ENCODE measurements at places on chromosomes 2 and 18. TPM values are rescaled to one million over a fixed set of nuclear protein-coding genes. Genes with fewer than 3 reads are reported as not detected.

DNA sequence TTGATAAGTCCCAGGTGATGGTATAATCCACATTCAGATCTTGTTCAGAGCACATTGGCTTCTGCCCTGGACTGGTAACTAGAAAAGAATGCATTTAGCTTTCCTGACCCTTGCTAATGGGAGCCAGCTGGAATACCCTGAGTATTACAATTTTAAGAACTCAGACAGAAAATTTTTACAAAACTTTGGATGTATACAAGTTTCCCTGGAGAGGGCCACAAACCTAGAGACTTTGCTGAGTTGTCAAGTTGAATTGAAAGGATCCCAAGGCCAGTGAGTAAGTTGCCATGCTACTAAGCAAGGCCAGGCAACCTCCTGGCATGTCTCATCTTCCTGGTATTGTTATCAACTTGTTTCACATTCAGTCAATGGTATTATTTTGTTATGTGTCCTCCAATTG lies 20.0 kb upstream of the NABP1 start:
- no peaks in the 10 kb centered on the region for H3K36me3 ChIP-seq
- H3K4me1 ChIP-seq, result no peaks in the 10 kb centered on the region
- no peak for DNase-seq
- no peak overlapping the region for H3K27ac ChIP-seq

DNA sequence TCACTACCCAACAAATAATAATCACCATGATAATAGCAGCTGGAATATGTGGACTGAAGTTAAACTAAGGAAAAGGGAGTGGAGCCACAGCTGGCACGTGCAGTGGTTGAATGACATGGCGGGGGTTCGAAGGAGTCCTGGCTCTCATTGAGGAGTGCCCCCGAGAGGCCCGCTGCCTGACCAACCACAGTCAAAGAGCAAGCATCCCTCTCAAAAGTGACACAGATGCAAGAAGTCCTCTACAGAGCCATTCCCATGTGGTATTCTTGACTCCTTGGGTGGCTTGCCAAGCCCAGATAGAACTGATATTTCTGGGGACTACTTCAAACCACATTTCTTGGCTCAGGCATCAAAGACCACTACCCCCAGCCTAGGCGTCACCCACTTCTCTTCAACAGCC lies 405.1 kb downstream of the TNS1 start:
- H3K27me3 ChIP-seq, result no peaks in the 10 kb centered on the region
- no peaks in the 10 kb centered on the region for H3K36me3 ChIP-seq
- H3K27ac ChIP-seq, result no peak overlapping the region
- DNase-seq, result no peak
- H3K4me3 ChIP-seq, result no peak overlapping the region
- no peaks in the 10 kb centered on the region for H3K4me1 ChIP-seq

Gene SMAD7
- total RNA-seq, result 9.8 TPM

DNA sequence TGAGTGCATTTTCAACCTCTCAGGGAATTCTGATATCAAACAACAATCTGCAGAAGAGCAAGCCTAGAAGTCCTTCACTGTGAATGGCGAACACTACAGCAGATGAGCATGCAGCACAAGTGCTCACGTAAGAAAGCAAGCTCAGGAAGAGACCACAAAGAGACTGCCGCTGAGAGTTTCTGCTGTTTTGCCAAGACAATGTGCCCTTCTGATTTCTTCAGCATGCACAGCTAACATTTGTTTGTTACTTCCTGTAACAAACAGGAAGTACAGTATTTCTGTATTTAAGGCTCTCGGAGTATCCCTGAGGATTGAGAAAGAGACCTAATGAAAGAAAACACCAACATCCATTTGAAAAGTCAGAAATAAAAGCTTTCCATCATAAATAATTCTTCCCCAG lies 45.9 kb downstream of the MBOAT2 start:
- H3K27me3 ChIP-seq, result no peaks in the 10 kb centered on the region
- no peaks in the 10 kb centered on the region for H3K4me1 ChIP-seq
- no peak overlapping the region for H3K27ac ChIP-seq
- no peak overlapping the region for H3K4me3 ChIP-seq

DNA sequence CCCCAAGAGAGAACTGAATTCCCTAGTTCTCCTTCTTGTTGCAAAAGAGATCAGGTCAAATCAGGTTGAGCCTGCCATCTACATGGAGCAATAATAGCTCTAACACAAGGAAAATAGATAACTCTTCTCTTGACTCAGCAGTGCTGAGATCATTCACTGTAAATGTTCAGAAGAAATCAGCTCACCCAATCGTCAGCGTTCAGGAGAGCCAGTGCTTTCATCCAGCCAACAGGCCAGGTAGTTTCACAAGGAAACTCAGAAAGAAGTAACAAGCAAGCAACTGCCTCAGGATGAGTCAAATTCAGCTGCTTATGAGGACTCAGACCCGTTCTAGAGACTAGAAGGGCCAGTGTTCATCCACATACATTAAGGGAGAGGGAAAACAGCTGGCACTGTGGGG lies 5.9 kb downstream of the LMAN2L start:
- no peak for DNase-seq
- no peaks in the 10 kb centered on the region for H3K36me3 ChIP-seq
- H3K4me1 ChIP-seq, result peaks cover 3% of the 10 kb centered on the region
- no peaks in the 10 kb centered on the region for H3K27me3 ChIP-seq
- H3K27ac ChIP-seq, result no peak overlapping the region
